ENCODE measurements at places on chromosomes 3 and 15.

GRCh38 chr3:7504886-7505775 lies 644.2 kb downstream of the GRM7 start:
- DNase-seq = peak; percentile 85

GRCh38 chr15:64515196-64515595 lies 54.8 kb downstream of the ZNF609 start:
- no peak for DNase-seq

DNA sequence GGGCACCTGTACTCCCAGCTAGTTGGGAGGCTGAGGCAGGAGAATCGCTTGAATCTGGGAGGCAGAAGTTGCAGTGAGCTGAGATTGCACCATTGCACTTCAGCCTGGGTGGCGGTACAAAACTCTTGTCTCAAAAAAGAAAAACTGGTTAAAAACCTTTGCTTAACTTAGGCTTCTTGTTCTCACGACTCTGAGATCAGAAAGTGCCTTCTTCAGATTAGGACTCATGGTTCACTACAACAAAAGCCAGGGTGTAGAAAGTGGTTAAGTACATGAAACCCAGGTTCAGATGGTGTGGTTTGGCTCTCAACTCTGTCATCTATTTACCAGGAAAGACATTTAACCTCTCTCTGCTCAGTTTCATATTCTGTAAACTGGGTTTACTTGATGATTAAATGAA lies 168.4 kb downstream of the TUSC7 start:
- DNase-seq = no peak

GRCh38 chr15:57476533-57476975 lies 100.2 kb downstream of the CGNL1 start:
- DNase-seq = no peak

- peak; percentile 54 for DNase-seq
These were observed 16.5 kb upstream of the LAMP3 start for GRCh38 chr3:183178833-183179549.

DNA sequence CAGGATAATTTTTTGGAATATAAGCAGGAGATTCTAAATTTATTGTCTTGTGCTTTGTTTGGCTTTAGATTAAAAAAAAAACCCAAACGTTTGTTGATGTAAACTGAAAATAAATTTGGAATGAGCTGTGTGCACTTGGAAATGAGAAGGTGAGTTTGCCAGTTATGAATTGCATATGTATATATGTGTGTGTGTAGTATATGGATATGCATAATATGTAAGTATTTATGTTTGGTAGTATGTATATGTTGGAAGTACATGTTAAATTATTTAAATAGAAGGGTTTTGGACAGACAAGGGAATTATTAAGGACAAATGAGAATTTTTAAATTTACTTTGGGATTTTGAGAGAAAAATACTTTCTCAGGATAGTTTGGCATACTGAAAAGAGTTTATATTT lies 265.8 kb upstream of the CNTN3 start:
- DNase-seq = no peak

GRCh38 chr3:127150513-127151250 lies 42.2 kb upstream of the PRR23E start:
- no peak for DNase-seq

DNA sequence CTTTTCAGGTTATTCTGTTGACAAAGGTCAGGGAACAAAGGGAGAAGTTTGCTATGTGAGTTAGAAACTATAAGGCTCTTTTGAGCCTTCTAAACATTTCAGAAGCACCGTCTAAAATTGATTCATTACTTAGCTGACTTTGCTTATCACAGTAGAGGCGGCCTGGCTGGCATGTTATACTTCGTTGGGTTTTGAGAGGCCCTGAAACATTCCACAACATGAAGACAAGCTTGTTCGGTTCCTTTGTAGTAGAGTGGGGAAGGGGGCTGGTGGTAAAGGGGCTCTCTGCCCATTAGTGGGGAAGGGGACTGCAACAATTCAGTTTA lies 23.6 kb downstream of the ZBTB38 start:
- DNase-seq = no peak

DNA sequence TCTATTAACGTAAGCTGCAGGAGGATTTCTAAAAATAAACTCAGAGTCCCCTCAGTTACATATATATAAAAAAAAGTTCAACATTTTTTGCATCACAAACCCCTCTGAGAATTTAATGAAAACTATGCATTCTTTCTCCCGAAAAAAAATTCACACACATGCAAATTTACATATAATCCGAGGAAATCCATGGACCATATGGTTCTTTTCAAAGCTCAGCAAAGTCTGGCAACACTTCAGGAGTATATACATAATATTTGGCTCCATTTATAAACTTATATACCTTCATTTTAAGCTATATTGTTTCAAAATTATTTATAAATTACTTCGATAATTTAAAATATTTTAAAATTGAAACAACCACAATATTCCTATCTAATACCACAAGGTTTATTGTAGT lies 140.7 kb upstream of the PLXND1 start:
- no peak for DNase-seq

GRCh38 chr15:61112231-61112630 lies 116.9 kb downstream of the RORA start:
- no peak for DNase-seq

Measured in LoVo (cell line).